Stimulated activated CD8-positive, alpha-beta memory T cell treated with anti-CD3 and anti-CD28 coated beads, Interleukin-4, amount 100 ng/mL, for 48 hours (primary cell): ENCODE measurements at places on chromosomes 2 and 18.

DNA sequence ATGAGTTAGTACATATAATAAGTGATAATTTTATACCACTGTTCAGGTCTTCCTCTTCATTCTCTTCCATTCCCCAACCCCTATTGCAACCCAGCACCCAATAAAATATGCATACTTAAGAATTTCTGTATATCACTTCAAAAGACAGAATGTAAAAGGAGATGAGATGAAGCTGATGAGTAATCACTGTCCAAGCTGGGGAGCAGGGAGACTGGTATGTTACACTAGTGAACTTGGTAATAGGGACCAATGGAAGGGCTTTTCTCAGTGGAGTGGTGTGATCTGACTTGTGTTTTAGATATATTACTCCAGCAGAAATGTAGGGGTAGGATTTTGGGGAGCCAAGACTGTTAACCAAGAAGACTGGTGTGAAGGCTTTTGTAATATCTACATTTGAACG is 18.0 kb upstream of the ARHGAP28 start:
- DNase-seq = no peak

- DNase-seq = no peak
These were observed 60.3 kb downstream of the TLK1 start for GRCh38 chr2:171100370-171100769.

- no peak for DNase-seq
These were observed 334.2 kb downstream of the NUP35 start for GRCh38 chr2:183458460-183458859.

GRCh38 chr18:24019641-24020331 is 5.2 kb downstream of the TTC39C start:
- peak; percentile 57 for DNase-seq

GRCh38 chr18:22302144-22302543 is 115.6 kb downstream of the CTAGE1 start:
- no peak for DNase-seq

- DNase-seq = no peak
These were observed 19.2 kb downstream of the DAW1 start for GRCh38 chr2:227890495-227891079.

GRCh38 chr2:23698721-23699579 is 228.0 kb downstream of the ATAD2B start:
- DNase-seq = no peak

DNA sequence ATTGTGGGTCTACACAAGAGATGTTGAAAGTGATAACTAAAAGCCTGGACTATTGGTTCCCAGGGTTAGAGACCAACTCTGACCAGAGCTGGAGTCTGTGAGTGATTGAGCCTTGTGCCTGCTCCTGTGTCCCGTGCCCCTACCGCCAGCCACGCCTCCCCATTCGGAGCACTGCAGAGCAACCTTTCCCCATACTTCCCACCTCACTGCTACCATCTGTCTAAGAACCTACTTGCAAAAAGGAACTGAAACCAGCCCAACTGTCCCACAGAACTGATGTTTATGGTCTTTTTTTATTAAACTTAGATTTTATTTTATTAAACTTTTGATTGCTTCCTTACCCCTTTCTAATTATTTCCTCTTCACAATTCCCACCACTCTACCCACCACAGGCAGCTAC is 300.3 kb upstream of the MGAT5 start:
- no peak for DNase-seq

DNA sequence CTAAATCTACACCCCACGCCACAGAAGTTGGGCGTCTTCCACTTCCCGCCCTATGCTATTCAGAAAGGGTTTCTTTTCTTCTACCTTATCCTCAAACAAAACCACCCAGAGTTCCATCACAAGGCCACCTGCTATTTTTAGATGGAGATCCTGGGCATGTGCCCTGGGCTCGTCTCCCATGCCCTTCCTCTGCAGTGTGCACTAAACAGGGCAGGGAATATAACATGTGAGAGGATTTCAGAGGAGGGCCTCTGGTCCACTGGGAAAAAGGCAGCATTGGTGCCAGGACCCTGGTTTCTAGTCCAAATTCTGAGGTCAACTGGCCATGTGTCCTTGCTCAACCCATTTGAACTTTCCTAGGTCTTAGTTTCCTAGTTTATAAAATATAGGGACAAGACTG is 320.0 kb downstream of the NCKAP5 start:
- DNase-seq = no peak

DNA sequence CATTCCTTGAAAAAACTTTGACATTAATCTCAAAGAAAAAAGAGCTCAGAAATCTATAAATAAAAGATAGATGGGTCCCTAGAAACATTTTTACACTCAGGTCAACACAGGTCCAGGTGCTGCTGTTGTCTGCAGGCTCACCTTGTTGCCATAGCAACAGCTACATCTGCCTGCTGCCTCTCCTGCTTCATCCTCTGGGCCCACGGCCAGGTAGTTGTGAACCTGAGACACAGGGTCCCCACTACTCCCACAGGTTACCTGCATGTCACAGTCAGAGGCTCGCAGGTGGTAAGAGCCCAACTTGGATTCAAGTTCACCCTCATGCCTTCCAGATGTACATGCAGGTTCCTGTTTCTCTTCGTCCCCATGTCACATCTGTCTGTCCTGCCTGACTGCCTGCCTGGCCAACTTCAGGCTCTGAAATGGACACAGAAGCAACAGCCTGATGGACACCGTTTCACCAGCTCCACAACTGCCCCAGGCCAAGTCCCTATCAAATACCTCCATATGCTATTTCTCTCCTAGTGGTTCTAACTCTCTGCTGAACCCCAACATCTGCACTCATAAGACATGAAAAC is 88.3 kb upstream of the SALL3 start:
- no peak for DNase-seq

GRCh38 chr2:106990297-106990696 is 104.3 kb upstream of the ST6GAL2 start:
- DNase-seq = no peak

GRCh38 chr18:36394486-36394885 is 97.0 kb downstream of the FHOD3 start:
- DNase-seq = no peak
